Stimulated activated CD8-positive, alpha-beta memory T cell treated with anti-CD3 and anti-CD28 coated beads, Interleukin-2, amount 100 ng/mL, for 1 hour (primary cell): ENCODE measurements at places on chromosomes 5 and 9.
A peak's percentile ranks its signal among the peaks of the same experiment; 100 is the strongest.

GRCh38 chr5:39005566-39006232, 68.5 kb downstream of the RICTOR start:
- no peak for DNase-seq

GRCh38 chr5:154318691-154319090, 127.1 kb upstream of the SAP30L start:
- no peak for DNase-seq

DNA sequence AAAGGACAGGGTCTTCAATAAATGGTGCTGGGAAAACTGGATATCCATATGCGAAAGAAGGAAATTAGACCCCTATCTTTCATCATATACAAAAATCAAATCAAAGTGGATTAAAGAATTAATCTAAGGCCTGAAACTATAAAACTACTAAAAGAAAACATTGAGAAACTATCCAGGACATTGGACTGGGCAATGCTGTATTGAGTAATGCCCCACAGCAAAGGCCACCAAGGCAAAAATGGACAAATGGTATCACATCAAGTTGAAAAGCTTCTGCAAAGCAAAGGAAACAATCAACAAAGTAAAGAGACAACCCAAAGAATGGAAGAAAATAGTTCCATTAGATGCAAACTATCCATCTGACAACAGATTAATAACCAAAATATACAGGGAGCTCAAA, 72.3 kb downstream of the STRBP start:
- no peak for DNase-seq

DNA sequence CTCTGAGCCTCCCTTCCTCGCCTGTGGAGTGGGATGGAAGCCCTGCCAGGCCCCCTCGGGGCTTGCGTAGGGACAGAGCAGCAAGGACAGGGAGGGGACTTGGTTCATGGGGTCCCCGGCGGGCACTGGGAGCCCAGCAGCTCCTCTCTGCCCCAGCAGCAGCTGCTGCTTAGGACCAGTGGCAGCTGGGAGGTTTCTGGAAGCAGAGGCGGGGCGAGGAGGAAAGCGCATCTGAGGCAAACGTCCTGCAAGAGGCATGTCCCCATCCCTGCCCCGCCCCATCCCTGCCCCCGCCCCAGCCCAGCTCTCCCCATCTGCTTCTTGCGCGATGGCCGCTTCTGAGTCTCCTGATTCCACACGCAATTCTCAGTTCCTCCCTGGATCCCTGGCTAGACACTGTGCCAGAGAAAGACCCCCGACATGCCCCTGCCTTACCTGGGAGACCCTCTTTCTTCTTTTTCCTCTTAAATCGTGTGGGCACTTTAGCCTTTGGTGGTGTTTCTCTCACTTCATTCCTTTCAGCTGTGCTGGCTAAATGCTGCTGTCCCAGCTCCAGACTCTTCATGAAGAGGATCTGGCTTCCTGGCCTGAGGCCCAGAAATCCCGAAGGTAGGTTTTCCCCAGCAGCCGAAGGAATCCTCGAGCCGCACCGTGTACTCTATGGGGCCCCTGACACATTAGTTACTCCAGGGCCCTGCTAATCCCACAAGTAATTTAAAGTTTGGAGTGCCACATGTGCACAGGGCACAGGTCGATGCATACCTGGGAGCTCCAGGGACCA, 4.4 kb upstream of the OR2S2 start:
- DNase-seq: no peak

DNA sequence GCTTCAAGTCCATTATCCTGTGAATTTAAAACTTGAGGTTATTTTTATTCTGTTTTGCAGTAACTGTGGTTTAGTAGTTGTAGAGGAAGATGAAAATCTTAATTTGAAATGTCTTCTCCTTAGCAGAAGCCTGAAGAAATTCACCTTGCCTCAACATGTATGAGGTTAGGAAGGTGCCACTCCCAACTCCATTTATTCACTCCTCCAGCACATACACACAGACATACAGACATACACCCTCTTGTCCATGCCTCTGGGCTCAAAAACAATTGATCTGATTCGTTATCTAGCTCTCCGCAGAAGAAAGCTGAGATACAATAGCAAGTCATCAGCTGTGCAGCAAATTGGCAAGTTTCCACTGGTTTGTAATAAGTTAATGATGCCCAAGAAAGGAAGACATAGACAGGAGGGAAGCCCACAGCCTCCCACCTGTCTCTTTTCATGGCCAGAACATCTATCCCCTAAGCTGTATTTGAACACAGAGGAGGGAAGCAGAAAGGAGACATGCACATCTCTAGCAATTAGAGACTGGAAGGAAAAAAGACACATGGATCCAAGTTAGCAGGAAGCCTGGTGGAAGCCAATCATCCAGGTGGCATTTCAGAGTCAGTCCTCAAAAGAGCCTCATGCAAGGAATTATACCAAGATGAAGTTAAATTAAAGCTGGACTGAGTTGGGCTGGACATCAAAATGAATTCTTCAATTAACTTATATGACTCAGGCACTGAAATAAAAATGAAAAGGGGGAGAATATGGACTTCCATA, 257.9 kb downstream of the ASTN2 start:
- DNase-seq: no peak

DNA sequence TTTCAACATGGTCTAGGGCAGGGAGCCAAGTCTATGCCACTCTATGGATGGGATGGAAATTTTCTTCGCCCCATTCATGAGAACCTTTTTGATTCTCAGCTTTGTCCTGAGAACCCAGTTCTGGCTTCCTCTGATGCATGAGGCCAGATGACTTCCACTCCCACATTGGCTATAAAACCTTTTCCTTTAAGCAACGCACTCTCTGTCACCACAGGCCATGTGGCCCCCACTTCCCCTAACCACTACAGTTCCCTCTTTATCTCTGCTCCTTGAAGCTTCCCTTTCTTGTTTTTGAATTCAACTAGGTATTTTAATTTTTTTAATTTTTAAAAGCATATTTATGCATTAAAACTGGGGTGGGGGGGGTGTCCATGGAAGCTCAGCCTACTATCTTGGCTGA, 401.3 kb downstream of the ENC1 start:
- DNase-seq: no peak

GRCh38 chr5:78377718-78378105, 17.3 kb downstream of the SCAMP1 start:
- DNase-seq: no peak

DNA sequence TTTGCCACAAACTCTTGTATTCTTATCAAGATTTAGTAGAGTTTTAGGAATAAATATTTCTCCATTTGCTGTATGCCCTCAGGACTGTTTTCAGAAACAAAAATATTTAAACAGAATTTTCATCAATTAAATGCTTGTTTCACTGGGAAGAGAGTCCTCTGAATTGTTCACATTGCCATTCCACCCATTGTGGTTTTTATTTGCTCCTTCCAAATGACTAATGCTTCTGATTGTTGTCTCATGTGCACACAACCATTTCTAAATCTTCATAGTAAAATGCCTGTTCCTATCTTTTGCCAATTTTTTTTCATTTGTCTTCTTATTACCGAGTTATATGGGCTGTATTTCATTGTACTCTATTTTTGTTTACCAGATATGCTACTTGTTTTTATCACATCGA, 10.6 kb downstream of the MARCOL start:
- DNase-seq: no peak

GRCh38 chr5:174166231-174167079, 120.9 kb downstream of the NSG2 start:
- no peak for DNase-seq

- no peak for DNase-seq
These were observed 1028.5 kb upstream of the ACO1 start for GRCh38 chr9:31355965-31356364.

DNA sequence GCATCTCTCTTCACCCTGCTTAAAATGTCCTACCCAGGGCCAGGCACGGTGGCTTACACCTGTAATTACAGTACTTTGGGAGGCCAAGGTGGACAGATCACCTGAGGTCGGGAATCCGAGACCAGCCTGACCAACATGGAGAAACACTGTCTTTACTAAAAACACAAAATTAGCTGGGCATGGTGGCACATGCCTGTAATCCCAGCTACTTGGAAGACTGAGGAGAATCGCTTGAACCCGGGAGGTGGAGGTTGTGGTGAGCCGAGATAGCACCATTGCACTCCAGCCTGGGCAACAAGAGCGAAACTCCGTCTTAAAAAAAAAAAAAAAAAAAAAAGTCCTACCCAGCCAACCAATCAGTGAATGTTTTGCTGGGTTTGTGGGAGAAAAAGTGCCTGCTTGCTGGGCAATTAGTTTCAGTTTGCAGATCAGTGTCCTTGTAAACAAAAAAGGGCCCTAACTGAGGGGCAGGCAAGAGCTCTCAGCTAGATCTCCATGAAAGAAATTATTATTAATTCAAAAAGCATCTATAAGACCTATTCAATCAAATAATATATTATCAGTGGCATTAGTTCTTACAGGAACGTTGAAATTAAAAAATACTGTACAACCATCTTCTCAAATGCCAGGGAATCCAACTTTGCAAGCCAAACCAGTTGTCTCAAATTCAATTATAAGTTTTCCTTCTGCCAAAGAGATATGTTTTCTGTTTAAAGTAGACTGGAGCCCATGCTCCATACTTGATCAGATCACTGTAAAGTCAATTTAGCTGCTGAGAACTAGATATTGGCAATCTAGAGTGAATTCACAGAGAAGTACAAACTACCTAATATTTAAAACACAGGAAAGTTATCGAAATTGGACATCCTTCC, 3.9 kb downstream of the MEGF9 start:
- no peak for DNase-seq

- no peak for DNase-seq
These were observed 625 bp upstream of the UBLCP1 start for GRCh38 chr5:159262472-159262858.

DNA sequence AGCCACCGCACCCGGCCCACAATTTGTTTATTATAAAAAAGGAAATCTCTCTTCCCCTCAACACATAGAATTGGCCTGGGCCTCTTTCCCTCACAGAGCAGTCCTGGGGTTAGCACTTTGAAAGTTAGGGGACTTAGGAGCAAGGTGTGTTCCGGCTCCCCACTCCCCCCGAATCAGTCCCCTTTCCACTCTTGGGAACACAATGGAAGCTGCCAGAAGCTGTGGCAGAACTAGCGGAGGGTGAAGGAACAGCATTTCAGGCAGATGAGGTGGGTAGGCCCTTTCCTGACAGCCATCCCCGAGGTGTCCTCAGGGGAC, 16.4 kb upstream of the C5orf47 start:
- DNase-seq: no peak

- DNase-seq: peak; percentile 38
These were observed 500.0 kb downstream of the DIRAS2 start for GRCh38 chr9:90142580-90142979.

- no peak for DNase-seq
These were observed 12.0 kb downstream of the SNX18 start for GRCh38 chr5:54529565-54529964.

GRCh38 chr5:134022333-134022732, 17.6 kb upstream of the VDAC1 start:
- no peak for DNase-seq

DNA sequence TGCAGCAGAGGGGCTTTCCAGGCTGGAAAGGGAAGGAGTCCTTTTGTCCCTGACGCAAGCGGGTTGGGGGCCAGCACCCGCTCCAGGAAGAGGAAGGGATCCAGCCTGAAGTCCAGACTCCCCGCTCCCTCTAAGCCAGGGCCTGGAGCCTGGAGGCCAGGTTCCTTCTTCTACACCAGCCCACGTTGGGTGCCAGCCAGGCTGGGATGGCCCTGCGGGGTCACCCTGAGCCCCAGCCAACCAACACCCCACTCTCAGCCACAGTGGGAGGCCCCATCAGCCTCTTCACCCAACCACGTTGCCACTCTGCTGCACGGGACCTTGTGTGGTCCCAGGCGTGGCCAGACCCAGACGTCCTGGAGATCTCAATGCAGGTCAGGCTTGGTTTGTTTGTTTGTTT, 970 bp upstream of the FUT7 start:
- DNase-seq: no peak

GRCh38 chr5:52999344-52999949, 10.3 kb downstream of the ITGA2 start:
- no peak for DNase-seq

GRCh38 chr5:174725261-174725990, 1.0 kb downstream of the MSX2 start:
- DNase-seq: no peak

DNA sequence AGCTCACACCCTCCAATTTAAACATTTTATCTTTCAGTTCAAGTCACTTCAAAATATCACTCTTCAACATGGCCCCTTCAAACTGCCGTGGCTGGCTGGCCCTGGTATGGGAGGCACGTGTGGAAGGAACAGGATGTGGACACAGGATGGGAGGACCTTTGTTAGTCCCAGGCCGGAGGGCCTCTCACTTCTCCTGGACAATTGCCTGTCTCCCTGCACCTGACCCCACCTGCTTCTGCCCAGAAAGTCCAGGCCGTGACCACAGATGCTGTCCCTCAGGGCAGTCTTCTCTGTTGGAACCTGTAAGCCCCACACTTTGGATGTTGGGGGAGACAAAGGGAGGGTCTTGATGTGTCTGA, 19.4 kb downstream of the AMBP start:
- DNase-seq: no peak

DNA sequence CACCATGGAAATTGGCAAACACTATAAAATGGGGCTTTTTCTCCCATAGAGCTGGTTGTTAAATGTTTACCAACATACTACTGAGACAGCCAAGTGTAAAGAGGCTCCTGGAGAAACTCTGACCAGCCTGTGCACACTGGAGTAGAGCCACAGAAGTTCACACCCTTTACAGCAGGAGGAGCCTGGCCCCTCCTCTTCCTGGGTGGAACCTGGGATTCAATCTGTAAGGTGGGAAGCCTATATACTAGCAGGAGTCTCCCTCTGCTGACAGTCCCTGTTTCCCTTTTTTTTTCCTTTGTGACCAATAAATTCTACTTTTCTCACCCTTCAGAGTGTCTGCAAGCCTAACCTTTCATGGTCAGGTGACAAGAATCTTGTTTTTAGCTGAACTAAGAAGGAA, 10.4 kb upstream of the SLC30A5 start:
- no peak for DNase-seq

GRCh38 chr5:99771296-99771695, 763.9 kb upstream of the FAM174A start:
- no peak for DNase-seq

DNA sequence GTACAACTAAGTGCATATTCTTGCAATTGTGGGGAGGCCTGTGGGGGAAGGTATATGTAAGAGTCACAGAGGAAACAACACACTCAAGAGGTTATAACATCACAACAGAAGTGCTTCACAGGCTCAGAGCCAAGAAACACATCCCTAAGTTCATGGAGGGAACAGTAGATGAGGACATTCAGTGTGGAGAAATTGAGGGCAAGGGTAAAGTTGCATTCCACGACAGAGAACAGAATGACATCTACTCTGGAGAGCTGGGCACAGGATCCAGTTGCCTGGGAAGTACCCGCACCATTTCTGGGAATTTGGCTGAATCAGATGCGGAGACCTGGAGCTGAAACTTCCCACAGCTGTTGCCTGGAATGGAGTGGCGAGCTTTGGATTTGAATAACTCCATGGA, 197.2 kb downstream of the NXNL2 start:
- DNase-seq: no peak

GRCh38 chr5:147567917-147568598, 58.2 kb upstream of the DPYSL3 start:
- no peak for DNase-seq

GRCh38 chr5:180206993-180207392, 2.0 kb downstream of the RASGEF1C start:
- no peak for DNase-seq

- no peak for DNase-seq
These were observed 517.0 kb downstream of the GADD45G start for GRCh38 chr9:90121762-90122161.

GRCh38 chr9:100619665-100620064, 41.8 kb downstream of the CAVIN4 start:
- DNase-seq: no peak

GRCh38 chr5:39470811-39471210, 46.0 kb upstream of the DAB2 start:
- no peak for DNase-seq

- DNase-seq: no peak
These were observed 114.0 kb downstream of the CARTPT start for GRCh38 chr5:71832812-71833715.
